ENCODE measurements at places on chromosomes 2 and 18.

DNA sequence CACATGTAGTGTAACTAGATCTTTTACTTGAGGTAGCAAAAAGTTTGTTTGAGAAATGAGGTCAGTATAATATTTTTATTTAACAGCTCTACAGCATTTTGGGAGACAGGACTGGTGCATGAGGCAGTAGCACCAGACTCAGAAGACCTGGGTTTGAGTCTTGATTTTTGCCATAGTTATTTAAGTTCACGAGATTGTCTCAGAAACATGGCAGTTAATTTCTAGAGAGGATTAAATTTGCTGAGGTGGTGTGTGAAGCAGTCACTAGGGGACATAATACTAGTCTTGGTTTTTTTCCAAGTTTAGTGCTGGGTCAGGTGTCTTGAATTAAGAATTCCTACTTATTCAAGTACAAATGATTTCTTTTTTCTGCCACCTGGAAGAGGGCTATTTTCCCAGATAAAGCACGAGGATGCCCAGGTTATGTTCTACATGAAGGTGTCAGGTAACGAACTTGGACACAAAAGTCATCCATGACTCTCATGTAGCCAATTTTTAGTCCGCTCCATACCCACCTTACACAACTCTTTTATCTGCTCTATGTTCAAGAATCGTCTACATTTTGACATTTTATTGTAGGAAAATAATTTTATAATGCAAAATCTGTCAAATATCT, 1.4 kb downstream of the MARCHF7 start:
- DNase-seq, result no peak

DNA sequence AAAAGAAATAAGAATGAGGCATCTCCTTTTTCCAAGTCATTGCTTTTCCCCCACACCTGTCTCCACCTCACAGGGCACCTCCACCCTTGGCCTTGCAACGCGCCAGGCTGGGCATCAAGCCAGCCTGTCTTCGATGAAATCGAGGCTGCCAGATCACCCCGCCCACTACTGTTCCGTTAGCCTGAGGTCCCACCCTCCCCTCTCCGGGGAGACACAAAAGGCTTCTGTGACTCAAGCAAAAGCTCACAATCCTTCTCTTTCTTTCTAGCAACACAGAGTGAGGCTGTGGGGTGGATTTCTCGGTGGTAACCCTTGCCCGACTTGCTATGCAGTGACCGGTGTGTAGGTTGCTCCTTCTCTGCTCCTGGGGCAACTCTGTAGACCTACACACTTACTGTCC, 9.9 kb downstream of the TNP1 start:
- DNase-seq, result peak; percentile 14

DNA sequence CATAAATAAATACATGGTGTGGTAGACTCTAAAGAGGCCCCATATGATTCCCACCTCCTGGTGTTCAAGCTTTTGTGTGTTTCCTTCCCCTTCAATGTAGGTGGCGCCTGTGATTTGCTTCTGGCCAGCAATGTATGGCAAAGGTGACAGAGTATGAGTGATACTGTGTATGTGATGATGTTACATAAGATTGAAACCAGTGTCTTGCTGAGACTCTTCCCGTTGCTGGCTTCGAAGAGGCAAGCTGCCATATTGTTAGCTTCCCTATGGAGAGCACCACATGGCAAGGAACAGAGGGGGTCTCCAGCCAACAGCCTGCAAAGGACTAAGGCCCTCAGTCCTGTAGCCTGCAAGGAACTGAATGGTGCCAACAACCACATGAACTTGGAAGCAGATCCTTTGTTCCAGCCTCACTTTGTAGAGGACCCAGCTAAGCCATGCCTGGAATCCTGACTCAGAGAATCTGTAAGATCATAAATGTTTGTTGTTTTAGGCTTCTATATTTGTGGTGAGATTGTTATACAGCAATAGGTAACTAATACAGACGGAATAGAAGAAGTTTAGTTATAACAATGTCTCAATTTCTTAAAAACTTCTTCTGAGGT, 1.7 kb upstream of the SMAD4 start:
- peak; percentile 24 for DNase-seq

- DNase-seq, result no peak
Measured at GRCh38 chr2:36615222-36615621, 17.3 kb upstream of the FEZ2 start.

GRCh38 chr2:62423235-62423634, 82.8 kb downstream of the TMEM17 start:
- DNase-seq, result no peak

DNA sequence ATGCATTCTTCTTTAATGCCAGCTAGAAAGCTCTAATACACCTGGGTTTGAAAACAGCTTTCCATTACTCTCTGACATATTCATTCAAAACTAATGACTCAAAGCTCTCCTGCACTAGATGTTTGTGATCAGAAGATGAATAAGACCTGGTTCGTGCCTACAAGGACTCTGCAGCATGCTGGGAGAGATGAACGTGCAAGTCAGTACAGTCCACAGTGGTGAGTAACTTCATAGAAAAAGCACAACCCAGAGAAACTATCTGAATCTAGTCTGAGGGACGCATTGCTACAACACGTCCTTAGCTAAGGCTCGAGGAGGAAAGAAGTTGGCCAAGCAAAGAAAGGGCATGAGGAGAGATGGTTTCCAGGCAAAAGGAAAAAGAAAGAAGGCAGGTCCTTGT, 234.3 kb downstream of the OSR1 start:
- no peak for DNase-seq

- no peak for DNase-seq
Measured at GRCh38 chr2:55986700-55987440, 63.3 kb upstream of the EFEMP1 start.

DNA sequence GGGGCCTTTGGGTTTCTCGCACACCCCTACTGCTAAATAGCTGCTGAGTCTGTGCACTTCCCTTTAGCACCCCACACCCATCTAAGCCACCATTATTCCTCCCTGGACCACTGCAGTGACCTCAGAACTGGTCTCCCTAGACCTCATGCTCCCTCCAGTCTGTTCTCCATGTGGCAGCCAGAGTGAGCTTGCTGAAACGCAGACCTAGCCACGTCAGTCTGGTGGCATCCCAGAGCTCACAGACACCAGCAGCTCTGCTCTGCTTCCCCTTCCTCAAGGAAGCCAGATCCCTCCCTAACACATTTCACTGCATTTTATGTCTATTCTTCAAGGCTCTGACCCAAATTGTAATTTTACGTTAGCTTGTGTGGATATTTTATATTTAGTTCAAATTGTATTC, 144.4 kb downstream of the DYSF start:
- DNase-seq, result no peak
